ENCODE measurements at places on chromosomes 2 and 18. TPM values are rescaled to one million over a fixed set of nuclear protein-coding genes. Genes with fewer than 3 reads are reported as not detected.

Gene NT5DC4
- not detected for total RNA-seq

Gene MLPH
- 6.5 TPM for total RNA-seq

Gene CLEC4F
- 0.10 TPM for total RNA-seq

Gene CNGA3
- 0.10 TPM for total RNA-seq

Gene LCLAT1
- total RNA-seq, result 14.5 TPM

Gene CDH19
- total RNA-seq, result 4.5 TPM

Gene DNAJC5G
- total RNA-seq, result not detected

Gene TMEM185B
- total RNA-seq, result 12.5 TPM

Gene DUSP19
- total RNA-seq, result 4.4 TPM

Gene SERPINB3
- 49.5 TPM for total RNA-seq

Gene SLC4A3
- total RNA-seq, result 2.5 TPM

Gene C1GALT1C1L
- 0.89 TPM for total RNA-seq

Gene GTF3C2
- total RNA-seq, result 32.5 TPM

Gene BCL11A
- 30.9 TPM for total RNA-seq

Gene GREB1L
- total RNA-seq, result 4.2 TPM

Gene MC4R
- total RNA-seq, result not detected

DNA sequence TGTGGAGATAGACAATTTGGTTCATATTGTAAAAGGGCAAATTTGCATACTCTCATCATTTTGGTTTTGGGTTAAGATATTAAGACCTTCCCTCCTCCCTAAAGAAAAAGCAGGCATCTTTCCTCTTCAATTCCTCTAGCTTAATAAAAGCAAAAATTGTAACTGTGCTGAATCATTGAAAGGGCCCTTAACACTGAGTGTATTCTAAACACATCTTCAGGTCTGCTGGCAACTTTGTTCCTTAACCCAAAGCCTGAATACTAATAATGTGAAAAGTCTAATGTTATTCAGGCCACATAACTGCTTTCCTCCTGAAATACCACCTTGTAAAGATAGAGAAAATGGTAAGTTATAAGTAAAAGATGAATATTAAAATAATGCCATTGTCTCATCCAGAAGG is 1200.5 kb upstream of the FAM98A start:
- no peak for DNase-seq

GRCh38 chr18:37231251-37231650 is 334.3 kb downstream of the CELF4 start:
- DNase-seq, result no peak

DNA sequence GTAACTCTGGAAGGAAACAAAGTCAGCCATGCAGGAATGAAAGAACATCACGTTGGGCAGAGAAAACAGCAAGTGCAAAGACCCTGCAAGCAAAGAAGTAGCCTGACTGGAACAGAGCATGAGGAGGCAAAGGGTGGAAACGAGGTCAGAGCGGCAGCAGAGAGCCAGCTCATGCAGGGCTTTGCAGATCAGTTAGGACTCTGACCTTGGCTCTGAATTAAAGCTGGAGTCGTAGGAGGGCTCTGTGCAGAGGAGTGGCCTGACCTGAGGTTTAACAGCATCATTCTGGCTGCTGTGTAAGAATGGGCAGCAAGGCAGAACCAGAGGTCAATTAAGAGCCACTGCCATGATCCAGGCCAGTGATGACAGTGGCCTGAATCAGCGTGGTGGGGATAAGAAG is 220.7 kb downstream of the PRKCE start:
- no peak for DNase-seq

- no peak for DNase-seq
Observed at GRCh38 chr2:232668805-232669444, 28.2 kb upstream of the GIGYF2 start.

GRCh38 chr2:211996857-211997256 is 541.7 kb downstream of the ERBB4 start:
- no peak for DNase-seq

- no peak for DNase-seq
Observed at GRCh38 chr2:233384015-233384414, 29.7 kb downstream of the DGKD start.

- DNase-seq, result no peak
Observed at GRCh38 chr18:2425426-2426317, 145.6 kb downstream of the METTL4 start.

- no peak for DNase-seq
Observed at GRCh38 chr2:165328272-165328671, 89.1 kb downstream of the SCN2A start.

DNA sequence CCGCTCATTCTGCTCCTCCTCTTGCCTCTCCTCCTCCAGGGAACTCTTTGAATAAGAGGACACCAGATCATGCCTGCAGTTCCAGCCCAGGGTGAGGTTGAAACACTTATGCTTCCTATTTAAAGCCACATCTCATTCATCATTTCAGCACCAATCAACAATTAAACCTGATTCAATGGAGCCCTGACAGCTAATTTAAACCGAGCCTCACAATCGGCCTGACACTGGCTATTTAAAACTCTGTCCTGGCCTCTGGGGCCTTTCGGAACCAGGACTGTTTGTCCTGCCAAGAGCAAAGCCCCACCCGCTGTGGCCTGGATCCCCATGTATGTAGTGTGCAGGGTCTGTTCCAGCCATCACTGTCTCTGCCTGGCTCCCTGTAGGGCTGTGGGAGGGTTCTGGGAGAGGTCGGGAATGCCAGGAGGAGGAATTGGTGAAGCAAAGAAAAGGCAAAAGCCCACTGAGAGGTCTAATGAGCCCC is 97.4 kb downstream of the MCFD2 start:
- DNase-seq, result no peak

DNA sequence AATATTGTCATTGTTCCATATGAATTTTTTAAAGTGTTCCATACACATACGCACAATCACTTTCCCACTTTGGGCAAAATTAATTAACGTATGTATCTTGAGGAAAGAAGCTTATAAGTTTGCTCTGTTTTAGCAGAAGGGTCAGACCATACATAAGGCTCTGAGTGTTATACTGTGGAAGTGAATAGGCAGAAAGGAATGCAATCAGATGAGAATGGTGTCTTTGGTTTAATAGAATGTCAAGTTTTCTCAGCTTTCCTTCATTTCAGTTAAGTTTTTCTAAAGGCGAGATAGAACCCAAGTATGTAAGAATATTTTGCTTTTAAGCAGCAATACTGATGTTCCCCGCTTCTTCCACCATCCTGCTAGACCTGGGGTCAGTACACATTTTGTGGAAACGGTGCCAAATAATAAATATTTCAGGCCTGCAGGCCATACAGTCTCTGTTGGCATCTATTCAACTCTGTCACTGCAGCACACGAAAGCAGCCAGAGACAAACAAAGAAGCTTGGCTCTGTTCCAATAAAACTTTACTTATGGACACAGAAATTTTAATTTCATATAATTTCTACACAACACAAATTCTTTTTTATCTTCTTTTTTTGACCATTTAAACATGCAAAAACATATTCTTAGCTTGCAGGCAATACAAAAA is 100.6 kb downstream of the UPP2 start:
- peak; percentile 33 for DNase-seq

- peak; percentile 51 for DNase-seq
Observed at GRCh38 chr2:205198140-205198525, 484.2 kb upstream of the NRP2 start.

DNA sequence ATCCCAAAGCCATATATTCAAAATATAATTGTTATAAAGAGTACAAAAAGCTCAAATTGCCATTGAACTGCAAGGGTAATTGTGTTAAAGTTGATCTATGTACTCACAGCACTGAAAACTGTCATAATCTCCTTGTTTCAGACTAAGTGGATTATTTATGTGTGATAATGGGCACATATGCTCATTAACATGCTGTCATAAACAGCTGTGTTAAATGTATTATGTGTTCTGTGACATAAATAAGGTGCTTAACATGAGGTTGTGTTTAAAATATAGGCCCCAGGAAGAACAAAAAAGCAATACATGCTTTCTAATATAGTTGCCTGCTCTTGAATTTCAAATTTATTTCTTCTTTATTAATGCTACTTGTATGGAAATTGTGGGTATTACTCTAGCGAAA is 409.5 kb downstream of the DCC start:
- DNase-seq, result no peak

DNA sequence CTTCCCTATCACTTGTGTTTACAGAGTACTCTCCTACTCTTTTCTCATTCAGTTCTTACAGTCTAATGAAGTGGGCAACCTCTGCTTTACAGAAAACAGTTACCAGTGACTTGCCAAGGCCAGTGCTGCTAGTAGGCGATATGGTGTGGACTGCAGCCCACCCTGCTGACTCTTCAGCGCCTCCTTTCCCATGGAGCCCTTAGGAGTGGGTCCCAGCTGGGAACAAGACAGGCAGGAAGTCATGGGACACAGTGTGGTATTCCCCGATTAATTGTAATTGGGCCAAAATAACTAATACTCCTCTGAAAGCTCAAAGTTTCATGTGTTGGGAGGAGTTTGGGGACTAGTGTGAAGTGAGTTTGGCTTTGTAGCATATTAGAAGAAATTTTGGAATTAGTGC is 120.1 kb upstream of the EML6 start:
- peak; percentile 28 for DNase-seq

DNA sequence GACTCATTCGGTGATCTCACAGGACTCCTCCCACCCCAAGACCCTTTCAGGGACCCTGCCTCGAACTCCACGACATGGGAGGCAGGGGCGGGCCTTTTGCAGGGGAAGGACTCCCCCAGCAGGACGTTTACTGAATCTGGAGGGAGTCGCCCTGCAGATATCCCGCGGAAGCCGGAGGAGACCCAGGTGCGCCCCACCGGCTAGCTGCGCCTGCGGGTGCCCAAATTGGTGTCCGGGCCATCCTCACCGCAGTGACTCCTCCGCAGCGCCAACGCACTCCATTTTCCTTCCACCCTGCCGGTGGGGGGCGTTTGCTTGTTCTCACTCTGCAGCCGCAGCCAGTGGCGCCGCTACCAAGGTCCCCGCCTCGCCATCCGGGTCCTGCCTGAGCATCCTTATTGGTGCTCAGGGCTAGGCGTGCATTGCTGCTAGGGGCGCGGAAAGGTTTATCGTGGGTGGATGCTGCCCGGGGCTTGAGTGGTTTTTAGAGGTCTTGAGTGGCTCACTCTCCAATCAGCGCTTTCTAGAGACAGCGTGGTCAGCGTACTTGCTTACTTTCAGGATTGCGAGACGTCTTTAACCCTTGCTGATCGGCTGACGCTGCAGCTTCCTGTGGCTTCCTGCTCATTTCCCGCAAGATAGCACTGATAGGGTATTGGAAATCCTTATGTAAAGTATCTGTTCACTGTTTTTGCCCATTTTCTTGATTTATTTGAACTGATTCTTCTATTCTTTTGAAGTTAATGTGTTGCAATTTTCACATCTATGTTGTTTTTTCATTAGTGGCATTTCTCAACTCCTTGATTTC is 81.4 kb downstream of the BIN1 start:
- peak; percentile 67 for DNase-seq

DNA sequence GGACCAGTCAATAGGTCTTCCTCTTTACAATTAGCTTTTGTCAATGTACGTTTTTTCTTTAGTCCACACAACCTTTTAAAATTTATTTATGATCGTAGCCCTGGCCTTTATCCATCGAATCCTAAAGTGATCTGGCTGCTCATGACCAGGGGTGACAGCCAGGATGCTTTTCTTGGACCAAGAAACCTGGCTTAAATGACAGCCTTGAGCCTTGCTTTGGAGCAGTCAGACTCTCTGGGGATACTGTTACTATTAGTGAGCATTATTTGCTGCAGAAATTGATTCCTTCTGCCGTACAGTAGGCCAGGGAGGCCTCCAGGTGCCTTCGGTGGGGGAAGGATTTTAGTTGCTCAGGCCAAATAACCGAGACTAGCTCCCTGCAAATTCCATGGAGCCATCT is 70.2 kb downstream of the AGAP1 start:
- no peak for DNase-seq

- no peak for DNase-seq
Observed at GRCh38 chr2:95401480-95401879, 1.0 kb upstream of the FAHD2A start.

DNA sequence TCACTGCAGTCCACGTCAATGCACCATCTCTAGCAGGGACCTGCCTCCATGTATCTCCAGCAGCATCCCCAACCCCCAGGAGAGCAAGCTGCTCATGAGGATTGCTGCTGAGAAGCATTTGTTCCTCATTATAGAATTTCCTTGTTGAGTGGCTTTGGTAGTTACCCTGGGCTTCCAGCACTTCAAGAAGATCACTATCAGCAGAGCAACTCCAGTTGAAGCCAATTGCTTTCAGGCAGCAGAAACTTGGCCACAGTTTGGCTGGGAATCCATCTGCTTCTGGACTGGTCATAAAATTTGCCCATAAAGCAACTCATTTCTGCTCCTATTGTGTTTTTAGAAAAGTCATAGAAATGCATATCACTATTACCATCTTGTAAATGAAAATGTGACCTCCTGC is 17.4 kb downstream of the TRPM8 start:
- DNase-seq, result no peak
